ENCODE measurements at places on chromosomes 1 and 21. TPM values are rescaled to one million over a fixed set of nuclear protein-coding genes. Genes with fewer than 3 reads are reported as not detected.

DENND2D gene
- total RNA-seq: 14.9 TPM

GRCh38 chr1:217856342-217857034 is 225.3 kb downstream of the SPATA17 start:
- DNase-seq: no peak

- no peak for DNase-seq
These were observed at the start of gene ZBTB18 for GRCh38 chr1:244050835-244051444. Gene ZBTB18 (plus strand): TSS chr1:244051283. CDS start chr1:244051432, 149 bp downstream.

ADSS2 gene
- 9.3 TPM for total RNA-seq

EPHA2 gene
- total RNA-seq: 6.5 TPM

GRCh38 chr1:154347961-154348360 is 22.6 kb downstream of the ATP8B2 start:
- no peak for DNase-seq

- DNase-seq: no peak
These were observed 176.4 kb downstream of the MIS18A start for GRCh38 chr21:32102426-32102825.

LAD1 gene
- 27.8 TPM for total RNA-seq

MYCL gene
- total RNA-seq: 14.7 TPM

HTR6 gene
- total RNA-seq: not detected

- DNase-seq: no peak
These were observed 45.0 kb downstream of the ZNF281 start for GRCh38 chr1:200364831-200365230.

- no peak for DNase-seq
These were observed 6.1 kb downstream of the PDE9A start for GRCh38 chr21:42659416-42660117.

LCE1D gene
- not detected for total RNA-seq

TENT5C gene
- 2.4 TPM for total RNA-seq

SYTL1 gene
- 0.81 TPM for total RNA-seq

SPRR2G gene
- not detected for total RNA-seq

- DNase-seq: no peak
These were observed 105.0 kb downstream of the SIM2 start for GRCh38 chr21:36803816-36804439.

- DNase-seq: no peak
These were observed 195.0 kb upstream of the RGS18 start for GRCh38 chr1:191963286-191963685.

CHIA gene
- 0.15 TPM for total RNA-seq
